Activated CD8-positive, alpha-beta memory T cell treated with anti-CD3 and anti-CD28 coated beads for 4 hours (primary cell): ENCODE measurements at places on chromosomes 2 and 18.

DNA sequence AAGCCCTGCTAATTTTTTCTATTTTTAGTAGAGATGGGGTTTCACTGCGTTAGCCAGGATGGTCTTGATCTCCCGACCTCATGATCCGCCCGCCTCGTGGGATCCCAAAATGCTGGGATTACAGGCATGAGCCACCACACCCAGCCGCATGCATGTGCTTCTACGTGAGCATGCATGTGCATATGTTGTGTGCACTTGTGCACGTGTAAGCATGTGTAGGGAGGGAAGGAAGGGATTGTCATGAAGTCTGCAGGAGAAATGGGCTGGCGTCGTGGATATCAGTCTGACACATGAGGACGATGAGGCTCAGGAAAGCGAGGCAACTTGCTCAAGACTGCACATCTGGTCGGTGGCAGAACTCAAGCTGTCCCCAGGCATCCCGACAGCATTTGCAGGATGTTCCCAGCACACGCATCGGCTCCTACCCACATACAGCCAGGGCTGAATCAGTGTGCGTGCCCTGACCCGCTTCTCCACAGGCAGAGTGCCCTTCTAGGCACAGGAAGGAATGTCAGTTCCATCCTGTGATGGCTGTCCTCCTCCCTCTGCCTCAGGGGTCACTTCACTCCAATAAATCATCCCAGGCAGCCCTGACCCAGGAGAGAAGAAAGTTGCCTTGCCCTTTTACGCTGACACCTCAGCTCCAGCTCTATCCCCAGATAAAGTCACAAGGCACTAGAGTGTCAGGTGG is 49.9 kb upstream of the SLC14A2 start:
- DNase-seq: no peak

DNA sequence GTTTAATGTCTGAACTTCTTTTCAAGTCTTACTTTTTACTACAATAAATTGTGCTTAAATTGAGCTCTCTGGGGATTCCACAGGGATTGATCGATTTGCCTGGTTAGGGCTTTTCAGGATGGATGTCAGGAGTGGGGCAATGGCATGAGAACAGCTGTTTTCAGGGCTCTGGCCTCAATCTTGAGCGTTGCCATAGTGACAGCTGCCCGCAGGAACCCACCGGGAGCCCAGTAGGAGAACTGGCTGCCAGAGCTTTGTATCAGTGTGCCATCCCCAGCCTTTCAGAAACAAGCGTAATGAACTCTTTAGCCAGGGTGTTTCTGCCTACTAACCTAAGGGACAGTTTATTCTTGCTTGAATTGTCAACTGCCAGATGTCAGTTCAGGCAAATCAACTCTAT is 93.5 kb downstream of the GALNT3 start:
- no peak for DNase-seq

DNA sequence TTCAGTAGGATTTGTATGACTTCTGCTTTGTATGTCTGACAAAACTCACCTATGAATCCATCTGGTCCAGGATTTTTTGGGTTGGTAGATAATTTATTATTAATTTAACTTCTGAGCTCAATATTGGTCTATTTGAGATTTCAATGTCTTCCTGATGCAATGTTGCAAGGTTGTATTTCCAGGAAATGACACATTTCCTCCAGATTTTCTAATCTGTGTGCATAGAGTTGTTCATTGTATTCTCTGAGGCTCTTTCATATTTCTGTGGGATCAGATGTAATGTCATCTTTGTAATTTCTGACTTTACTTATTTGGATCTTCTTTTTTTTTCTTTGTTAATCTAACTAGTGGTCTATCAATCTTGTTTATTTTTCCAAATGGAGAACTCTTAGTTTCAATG is 584.7 kb upstream of the SETBP1 start:
- DNase-seq: no peak

GRCh38 chr18:67478249-67478648 is 38.3 kb downstream of the DSEL start:
- DNase-seq: no peak

DNA sequence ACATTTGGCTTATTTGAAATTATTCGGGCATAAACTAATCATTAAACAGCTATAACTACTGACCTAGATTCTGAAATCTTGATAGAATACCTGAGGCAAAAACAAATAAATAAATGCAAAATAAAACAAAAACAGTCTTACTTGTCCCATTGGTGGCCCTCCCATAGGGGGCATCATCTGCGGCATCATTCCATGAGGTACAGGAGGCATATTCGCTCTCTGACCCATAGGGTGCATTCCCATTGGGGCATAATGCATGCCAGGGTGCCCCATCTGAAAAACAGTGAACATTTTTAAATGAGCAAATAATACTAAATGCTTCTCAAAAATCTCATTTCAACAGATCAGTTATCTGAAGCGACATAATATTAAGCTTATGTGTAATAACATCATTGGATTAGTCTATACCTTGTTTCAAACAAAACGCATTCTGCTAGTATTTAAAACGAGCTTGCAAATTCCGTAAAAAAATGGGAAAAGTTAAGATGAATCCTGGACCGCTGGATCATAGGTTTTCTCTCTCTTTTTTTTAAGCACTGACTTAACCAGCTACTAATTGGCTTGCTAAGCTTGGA is 1.3 kb downstream of the PRPF40A start:
- DNase-seq: no peak

DNA sequence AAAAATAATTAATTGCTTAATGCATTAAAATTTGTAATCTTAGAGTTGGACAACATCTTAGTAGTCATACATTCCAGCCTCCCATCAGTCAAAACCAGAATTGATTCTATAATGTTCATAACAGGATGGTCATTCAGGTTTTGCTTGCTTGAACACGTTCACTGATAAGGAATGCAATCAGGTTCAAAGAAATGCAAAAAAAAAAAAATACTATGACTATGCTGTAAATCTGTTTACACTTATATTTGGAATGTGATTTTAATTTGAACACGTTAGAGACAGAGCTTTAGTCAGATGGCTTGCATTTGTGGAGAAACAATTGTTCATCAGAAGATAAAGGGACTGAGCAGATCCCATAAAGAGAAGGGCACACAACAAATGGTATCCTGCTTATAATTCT is 131.3 kb upstream of the UNC80 start:
- DNase-seq: no peak

DNA sequence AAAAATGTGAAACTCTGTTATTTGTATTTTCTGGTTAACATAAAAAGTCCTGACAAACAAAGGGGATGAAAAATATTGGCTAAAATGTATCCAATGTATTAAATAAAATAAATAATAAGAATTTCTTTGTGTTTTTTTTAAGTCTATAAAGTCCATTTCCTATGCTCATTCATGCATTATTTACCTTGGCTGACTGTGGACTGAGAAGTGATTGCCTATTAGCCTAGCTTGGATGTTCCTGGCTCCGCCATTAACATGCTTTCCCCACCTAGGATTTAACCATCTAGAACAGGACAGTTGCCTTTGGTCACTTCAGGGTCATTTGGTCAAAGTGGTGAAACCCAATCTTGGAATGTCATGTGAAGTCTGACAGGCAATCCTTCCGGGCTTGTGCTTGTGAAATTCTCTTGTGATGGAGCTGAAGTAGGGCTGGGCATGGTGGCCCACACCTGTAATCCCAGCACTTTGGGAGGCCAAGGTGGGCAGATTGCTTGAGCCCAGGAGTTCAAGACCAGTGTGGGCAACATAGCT is 60.4 kb upstream of the TANC1 start:
- no peak for DNase-seq

- no peak for DNase-seq
Observed at GRCh38 chr2:45570671-45571334, 40.3 kb downstream of the SRBD1 start.

DNA sequence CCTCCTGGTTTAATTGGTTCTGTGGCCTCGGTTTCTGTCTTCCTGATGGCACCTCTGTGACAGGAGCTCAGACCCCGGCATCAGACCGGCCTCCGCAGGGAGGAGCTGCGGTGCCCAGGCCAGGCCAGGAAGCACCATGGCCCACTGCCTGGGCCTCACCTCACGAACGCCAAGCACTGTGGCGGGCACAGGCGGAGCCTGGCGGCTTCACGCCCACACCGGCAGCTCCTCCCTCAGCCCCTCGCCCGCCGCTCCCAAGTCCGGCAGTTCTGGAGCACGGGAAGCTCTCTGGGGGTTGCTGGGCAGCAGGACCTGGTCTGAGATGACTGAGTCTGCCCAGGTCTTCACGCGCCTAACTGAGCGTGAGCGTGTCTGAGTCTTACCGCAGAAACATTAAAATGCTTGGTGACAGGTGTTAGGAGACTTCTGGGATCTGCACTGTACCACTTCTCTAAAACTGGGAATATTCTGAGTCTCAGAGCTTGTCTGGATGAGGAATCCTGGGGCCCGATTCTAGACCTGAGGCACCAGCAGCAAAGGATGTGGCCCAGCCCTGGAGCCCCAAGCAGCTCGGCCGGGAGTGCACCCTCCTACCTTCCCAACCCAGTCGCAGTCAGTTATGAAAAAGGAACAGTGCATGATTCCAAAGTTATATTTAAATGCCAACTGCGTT is 21.9 kb downstream of the RTP5 start:
- DNase-seq: no peak

DNA sequence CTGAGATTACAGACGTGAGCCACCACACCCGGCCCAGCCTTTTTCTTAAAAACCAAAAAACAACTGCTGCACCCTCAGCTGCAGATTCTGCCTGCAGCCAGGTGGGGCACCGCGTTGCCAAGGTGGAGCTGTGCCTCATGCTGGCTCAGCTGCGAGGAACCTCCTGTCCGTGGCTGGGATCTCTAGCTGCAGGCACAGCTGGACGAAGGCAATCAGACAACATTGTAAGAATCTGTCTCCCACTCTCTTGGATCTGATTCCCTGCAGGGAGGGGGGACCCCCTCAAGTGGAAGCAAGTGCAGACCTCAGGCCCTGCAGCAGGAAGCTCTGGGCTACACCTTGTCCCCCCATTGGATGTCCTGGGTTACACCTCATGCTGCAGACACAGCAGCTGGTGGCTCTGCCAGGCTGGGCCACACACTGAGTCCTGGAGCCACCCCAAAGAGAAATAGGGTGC is 24.1 kb downstream of the CIDEA start:
- DNase-seq: no peak

DNA sequence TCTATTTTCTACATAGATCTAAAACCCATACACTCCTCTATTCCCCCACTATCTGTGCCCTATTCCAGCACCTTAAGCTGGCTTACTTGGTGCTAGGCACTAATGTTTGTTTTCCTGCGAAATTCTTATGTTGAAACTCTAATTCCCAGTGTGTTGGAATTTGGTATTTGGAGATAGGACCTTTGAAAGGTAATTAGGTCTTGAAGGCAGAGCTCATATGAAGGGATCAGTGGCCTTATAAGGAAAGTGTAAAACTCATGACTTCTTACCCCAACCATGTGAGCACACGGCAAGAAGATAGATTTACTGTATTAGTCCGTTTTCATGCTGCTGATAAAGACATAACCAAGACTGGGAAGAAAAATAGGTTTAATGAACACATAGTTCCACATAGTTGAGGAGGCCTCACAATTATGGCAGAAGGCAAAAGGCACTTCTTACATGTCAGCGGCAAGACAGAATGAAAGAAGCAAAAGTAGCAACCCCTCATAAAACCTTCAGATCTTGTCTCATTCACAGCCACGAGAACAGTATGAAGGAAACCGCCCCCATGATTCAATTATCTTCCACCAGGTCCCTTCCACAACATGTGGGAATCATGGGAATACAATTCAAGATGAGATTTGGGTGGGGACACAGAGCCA is 10.5 kb upstream of the LRATD1 start:
- DNase-seq: no peak

GRCh38 chr2:220188031-220188430 is 560.6 kb downstream of the SLC4A3 start:
- DNase-seq: no peak

DNA sequence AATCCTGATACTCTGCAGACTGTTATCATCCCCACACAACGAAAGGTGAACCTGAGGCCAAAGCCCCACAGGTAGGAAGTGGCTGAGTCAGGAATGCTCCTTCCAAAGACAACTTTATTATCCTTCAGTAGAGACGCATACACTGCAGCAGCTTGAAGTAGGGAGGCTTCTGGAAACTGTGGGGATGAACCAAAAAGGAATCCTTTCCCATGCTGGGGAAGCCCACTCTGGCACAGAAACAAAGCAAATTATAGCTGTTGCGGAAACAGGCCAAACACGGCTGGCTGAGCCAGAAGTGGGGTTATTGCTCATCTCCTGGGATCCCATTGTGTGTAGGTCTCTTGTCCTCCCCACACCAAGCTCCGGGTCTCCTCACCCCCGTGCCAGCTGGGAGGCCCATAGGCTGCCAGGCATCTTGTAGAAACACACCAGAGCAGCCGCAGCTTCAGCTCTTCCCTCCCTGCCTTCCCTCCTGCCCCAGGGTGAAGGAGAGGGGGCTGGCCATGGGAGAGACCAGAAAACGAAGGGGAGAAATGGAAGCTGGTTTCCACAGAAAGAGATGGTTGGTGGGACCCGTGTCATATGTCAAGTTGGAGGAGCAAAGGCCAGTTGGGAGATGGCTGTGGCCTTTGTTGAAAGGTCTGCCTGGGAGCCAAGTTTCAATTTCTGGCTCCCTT is 176.9 kb upstream of the NABP1 start:
- DNase-seq: no peak

- no peak for DNase-seq
Observed at GRCh38 chr2:237459741-237460174, 27.3 kb upstream of the MLPH start.

DNA sequence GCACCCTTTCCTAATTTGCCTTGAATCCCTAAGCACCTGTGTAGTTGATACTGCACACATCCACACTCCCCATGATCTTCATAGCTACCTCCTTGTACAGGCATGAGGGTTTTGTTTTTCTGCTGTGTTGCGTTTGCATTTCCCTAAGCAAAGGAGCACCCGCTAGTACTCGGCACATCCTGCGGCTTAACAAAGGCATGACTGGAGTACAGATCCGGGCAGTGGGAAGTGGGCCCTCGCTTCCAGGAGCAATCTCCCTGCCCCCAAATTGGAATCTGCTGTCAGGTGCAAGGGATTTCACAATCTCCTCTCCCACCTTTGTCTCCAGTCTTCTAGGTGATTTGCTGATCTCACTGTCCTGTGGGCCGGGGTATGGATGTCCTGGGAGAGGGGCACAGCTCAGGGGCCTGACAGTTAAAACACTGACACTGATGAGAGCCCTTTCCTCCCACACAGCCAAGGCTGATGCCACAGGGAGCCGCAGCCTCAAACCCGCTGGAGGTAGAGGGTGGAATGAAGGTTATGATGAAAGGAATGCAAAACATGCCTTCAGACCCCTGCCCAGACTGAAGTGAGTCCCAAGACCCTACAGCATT is 98.7 kb upstream of the THOC1 start:
- no peak for DNase-seq
